Left cardiac atrium (tissue), 4 donors: ENCODE measurements at places on chromosomes 6 and 20.

DNA sequence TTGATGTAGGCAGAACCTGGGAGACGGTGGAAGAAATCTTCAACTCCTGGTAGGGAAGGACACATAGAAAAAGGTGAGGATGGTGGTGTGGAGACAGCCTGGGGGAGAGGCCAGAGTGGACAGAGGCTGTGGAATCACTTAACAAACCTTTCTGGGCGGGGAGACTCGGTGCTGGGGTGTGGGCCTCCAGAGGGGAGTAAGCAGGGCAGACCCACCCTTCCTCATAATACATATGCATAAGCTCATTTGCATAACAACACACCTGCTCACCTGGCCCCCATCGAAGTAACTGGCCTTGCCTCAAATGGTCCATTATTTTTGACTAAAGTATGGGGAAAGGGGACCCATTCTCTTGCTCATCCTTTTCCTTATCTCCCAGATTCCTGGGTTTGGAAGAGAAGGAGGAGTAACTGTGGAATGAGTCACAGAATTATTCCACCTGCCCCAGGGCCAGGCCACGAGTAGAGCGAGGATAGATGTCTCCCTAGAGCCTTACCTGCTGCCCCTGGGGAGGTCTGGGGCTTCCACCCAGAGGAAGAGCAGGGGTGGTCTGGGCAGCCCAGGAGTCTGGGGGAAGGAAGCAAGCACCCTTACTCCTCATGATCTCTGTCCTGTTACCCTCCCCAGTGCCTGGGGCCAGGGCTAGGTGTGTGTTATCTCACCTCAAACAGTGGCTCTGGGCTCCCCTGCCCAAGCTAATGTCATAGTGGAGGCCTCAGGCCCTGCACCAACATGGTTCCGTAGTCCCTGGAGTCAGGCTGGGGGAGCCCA, 10.7 kb upstream of the VEGFA start:
- DNase-seq: no peak

GRCh38 chr20:22576733-22577514, 7.4 kb downstream of the FOXA2 start:
- DNase-seq: no peak

- DNase-seq: no peak
These were observed 9.7 kb upstream of the METTL24 start for GRCh38 chr6:110367825-110368224.

- no peak for DNase-seq
These were observed 254.4 kb downstream of the NRN1 start for GRCh38 chr6:5752391-5752680.

- DNase-seq: no peak
These were observed 1099.6 kb upstream of the GJE1 start for GRCh38 chr6:141033101-141033500.

DNA sequence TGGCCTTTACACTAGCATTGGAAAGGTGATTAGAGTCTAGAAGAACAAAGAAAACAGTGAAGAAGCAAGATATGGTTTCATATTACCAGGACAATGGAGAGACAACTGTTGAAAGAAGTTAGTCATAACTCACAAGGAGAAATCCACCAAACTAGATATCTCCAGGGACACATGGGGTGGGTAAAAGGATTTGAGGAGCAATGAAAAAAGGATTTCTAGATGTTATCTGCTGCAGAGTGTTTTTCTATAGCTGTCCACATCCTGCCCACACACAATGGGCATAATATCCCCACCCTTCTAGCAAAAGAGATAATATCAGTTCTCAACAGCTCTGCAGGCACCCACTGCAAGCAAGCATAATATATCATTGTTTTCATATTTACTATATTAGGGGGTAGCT, 303.1 kb downstream of the HAO1 start:
- no peak for DNase-seq

- DNase-seq: no peak
These were observed 110.1 kb upstream of the HDAC2 start for GRCh38 chr6:114080891-114081510.

- DNase-seq: no peak
These were observed 94.8 kb upstream of the OPRM1 start for GRCh38 chr6:153944201-153944600.

- no peak for DNase-seq
These were observed 252.6 kb downstream of the DLL1 start for GRCh38 chr6:170038251-170038650.

DNA sequence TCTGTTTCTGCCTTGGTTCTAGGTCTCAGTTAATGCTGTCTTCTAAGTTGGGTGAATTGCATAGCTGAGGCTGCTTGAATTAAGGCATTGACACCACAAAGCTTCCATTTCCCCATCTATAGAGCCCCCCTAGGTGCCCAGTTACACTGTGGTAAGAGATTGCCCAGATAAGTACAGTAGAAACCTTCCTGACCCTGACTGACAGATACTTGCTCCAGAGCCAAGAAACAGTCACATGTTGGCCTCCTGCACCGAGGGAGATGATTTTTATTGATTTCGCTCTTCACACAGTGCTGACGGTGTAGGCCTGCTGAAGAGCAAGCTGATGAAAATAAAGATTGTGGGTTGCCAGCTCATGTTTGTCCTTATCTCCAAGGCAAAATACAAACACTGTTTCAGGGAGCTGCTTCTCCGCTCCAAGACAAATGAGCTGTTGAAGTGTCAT, 67.9 kb downstream of the TRMT11 start:
- DNase-seq: no peak

DNA sequence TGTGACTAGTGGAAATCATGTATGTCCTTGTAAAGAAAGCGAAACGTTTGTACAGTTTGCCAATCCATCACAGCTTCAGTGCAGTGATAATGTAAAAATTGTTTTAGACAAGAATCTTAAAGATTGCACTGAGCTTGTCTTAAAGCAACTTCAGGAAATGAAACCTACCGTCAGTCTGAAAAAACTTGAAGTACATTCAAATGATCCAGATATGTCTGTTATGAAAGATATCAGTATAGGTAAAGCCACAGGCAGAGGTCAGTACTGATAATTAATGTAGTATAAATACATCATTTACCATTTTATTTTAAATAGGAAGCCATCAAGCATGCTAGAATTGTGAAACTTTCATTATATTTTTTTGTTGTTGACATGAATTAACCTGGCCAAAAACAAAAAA, 60.9 kb upstream of the SMIM8 start:
- no peak for DNase-seq

DNA sequence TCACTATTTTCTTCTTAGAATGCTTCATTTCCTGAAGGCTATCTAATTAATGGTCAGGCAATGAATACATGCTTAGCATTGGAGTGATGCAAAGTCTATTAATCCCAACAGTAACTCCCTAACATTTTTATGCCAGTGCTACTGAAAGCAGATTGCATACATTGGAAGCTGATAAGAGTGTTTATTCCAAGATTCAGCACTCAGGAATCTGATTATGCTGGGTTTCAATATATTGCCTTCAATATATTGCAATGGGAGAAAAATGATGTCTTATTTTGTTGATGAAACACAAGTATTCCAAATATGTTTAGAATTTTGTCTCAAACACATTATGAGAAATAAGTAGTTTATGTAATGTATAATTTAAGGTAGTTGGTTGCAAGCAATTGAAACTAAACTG, 26.7 kb upstream of the TRDN start:
- DNase-seq: no peak

GRCh38 chr6:160882006-160882405, 109.6 kb upstream of the MAP3K4 start:
- no peak for DNase-seq

GRCh38 chr6:55499591-55499990, 79.4 kb downstream of the HMGCLL1 start:
- DNase-seq: no peak

- no peak for DNase-seq
These were observed 5.9 kb upstream of the TCEA2 start for GRCh38 chr20:64056889-64057627.

DNA sequence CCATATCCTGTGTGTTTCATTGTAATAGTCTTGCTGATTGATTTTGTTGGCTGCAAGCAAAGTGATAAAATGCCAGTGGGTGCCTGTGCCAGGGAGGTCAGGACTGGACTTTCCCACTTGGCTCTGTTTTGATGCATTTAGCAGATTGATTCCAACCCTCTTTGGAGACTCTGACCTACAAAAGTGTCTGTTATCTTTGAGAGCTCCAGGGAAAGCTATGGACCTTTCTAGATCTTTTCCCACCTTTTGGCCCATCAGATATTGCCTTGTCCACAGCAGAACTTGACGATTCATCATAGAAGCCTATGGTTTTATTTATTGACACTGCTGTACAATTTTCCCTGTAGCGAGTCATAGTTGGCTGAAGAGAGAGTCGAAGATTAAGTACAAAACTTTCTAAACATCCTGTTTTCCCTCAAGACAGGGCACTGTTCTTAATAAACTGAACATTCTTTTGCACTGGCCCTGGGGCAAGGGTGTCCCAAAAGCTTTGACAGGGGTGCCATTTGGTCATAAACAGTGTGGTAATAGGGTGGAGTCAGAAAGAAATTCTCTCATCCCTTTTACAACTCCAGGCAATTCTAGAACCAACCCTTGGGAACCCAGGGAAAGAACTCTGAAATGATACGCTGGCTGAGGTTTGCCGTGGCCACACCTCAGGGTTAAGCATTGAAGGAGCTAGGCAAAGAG, 53.7 kb downstream of the E2F3 start:
- no peak for DNase-seq

- no peak for DNase-seq
These were observed 107.9 kb downstream of the EPM2A start for GRCh38 chr6:145627451-145627850.

DNA sequence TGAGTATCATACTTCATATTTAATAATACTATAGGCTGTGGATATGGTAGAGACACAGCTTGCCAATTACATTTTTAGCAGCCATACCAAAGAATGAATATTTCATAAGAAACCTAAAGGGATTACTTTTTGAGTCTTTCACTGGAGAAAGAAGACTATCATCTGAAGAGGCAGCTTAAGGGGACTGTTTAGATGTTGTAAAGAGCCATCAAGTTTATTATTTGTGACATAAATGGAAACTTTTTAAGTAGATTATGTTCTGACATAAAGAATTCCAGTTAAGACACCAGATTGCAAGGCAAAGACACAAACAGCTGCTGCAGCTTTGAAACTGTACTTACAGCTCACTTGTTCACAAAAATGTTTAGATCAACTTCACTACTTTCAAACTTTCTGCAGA, 429.4 kb downstream of the TFAP2A start:
- DNase-seq: no peak

GRCh38 chr6:145138469-145139139, 596.7 kb downstream of the EPM2A start:
- DNase-seq: no peak

DNA sequence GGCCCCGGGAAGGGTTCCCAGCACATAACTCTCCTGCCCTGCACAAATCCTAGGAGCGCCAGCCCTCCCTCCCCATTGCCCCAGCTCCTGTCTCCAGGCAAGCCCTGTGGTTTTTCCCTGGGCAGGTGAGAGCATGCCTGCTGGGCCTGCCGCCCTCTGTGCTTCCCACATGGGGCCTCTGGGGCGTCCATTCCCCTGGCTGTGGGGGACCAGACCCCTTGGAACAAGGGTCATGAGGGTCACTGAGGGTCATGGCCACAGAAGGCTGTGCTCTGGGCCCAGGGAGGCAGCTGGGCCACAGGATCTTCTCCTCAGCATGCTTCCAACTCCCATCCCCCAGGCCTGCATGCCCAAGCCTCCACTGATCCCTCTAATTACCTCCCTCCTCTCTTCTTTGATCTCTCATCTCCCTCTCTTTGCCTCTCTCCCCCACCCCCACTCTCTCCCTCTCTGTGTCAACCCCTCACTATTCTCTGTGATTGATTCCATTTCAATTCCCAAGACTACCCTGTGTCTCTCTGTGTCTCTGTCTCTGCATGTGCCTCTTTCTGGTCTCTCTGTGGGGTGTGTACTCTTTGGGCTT, 6.1 kb downstream of the MDFI start:
- no peak for DNase-seq

GRCh38 chr20:38256021-38256420, 4.5 kb downstream of the KIAA1755 start:
- DNase-seq: no peak
